Activated T-cell treated with anti-CD3 and anti-CD28 coated beads, Interleukin-2, amount 50 U/mL, for 72 hours (primary cell): ENCODE measurements at places on chromosomes 1 and 21.

GRCh38 chr1:1256956-1257871 lies 10.7 kb upstream of the C1QTNF12 start:
- DNase-seq = no peak

- no peak for DNase-seq
Measured at GRCh38 chr21:26965040-26965906, 1.6 kb downstream of the ADAMTS5 start.

DNA sequence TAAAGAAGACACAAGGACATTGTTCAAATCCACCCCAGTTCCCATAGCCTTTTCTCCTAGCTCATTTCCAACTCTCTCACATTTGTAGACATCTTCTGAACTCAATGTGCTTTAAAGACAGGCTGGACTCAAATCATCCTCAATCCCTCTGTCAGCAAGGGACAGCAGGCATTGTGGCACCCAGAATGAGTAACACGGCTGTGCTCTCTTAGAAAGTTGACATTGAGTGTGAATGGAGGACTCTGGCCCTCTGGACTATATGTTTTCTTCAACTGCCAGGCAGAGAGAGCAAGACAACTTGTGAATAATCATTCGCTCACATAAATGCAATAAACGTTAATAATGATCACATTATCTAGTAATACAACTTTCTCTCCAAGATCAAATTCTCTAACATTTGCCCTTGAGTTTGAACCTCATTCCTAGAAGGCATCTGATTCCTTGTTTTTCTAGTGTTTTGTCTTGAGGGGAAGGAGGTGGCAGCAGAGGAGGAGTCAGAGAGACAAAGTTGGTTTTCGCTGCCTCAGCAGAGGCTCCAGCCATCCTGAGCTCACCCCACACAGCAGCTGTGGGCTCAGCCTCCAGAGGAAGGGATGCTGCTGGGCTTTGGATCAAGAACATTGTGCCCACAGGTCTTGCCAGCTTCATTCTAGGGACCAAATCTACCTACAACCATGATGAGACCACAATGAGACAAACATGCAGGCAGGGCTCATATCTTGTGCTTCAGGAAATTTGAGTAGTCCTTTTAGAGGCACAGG lies 85.1 kb downstream of the BCAR3 start:
- no peak for DNase-seq

- no peak for DNase-seq
Measured at GRCh38 chr1:47776667-47777131, 220.5 kb downstream of the TRABD2B start.

DNA sequence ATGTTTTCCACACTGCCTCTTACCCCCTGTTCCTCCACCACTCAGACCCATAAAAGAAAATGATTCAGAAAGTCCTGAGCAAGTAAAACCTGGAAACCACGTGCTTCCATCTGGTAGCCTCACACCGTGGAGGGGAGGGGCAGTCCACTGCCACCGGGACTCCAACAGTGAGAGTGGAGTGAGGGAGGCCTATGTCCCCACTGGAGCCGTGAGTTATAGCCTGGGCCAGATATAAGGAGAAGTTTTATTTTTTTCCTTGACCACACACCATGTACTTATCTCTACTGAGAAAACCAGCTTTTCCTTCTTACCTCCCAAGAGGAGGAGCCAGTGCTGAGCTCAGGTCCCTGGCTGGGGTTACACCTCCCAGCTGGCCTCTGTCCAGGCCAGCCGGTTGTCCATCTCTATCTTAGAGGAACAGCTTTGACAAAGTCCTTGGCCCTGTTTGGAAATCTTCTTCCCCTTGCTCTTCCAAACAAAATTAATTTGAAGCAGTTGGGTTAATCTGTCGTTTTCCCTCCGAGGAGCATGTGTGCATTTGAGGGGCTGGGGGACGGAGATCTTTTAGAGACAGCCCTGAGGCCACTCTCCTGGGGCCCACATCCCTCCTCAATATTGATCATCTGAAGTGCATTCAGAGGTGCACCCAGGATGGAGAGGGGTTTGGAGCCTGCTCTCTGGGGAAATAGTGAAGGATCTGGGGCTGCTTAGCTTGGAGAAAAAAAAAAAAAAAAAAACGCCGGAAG lies 49.1 kb upstream of the SERBP1 start:
- peak; percentile 45 for DNase-seq

- no peak for DNase-seq
Measured at GRCh38 chr1:89147678-89148658, 22.1 kb upstream of the GBP2 start.

DNA sequence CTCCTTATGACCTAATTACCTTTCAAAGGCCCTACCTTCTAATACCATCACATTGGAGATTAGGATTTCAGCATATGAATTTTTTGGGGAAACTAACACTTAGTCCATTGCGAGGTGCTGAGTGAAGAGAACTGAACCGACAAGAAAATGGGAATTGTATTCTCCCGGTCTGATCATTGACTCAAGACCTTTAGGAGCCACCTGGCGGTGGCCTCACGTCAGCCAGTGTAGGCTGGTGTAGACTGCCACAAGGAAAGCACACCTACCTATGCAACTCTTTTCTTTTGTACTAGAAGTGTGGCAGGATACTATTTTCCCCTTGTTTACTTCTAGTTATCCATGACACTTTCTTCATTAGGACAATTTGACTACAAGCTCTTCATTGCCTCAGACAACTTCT lies 333.5 kb upstream of the B3GALT2 start:
- no peak for DNase-seq

DNA sequence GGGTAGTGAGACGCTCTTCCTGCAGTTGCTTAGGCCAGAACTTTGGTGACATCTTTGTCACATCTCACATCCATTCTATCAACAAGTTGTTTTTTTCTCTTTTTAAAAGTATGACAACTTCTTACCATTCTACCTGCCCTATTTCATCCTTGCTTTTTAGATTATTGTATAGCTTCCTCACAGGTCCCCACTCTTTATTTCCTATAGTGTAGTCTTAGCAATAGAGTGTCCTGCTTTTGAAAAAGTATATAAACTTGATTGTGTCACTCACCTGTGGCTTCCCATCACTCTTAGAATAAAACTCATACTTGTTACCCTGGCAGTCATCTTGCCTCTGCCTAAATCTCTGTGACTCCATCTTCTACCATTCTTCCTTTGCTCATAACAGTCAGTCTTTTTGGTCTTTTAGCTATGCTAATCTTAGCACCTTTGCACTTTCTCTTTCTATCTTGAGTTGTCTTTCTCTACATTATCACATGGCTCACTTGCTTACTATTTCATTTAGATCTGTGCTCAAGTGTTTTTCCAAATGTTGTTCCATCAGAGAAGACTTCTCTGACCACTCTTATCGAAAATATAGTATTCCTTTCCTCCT lies 9.5 kb downstream of the CDC73 start:
- no peak for DNase-seq
